ENCODE measurements at places on chromosomes 7 and 10. TPM values are rescaled to one million over a fixed set of nuclear protein-coding genes. Genes with fewer than 3 reads are reported as not detected.

Gene AKR1C8
- 2.7 TPM for total RNA-seq

- no peak overlapping the region for H3K4me3 ChIP-seq
- no peaks in the 10 kb centered on the region for H3K27me3 ChIP-seq
- DNase-seq = no peak
- peaks cover 13% of the 10 kb centered on the region for H3K36me3 ChIP-seq
- no peaks in the 10 kb centered on the region for H3K4me1 ChIP-seq
These were observed 9.6 kb downstream of the SMC3 start for GRCh38 chr10:110577056-110577455.

Gene LHFPL3
- not detected for total RNA-seq

GRCh38 chr7:22142572-22142971 is 196.9 kb upstream of the CDCA7L start:
- no peaks in the 10 kb centered on the region for H3K27me3 ChIP-seq
- no peak overlapping the region for H3K4me3 ChIP-seq
- H3K36me3 ChIP-seq = no peaks in the 10 kb centered on the region
- peak; percentile 19 for DNase-seq

Gene ZCCHC24
- total RNA-seq = 6.0 TPM

GRCh38 chr7:22137026-22137425 is 191.3 kb upstream of the CDCA7L start:
- no peaks in the 10 kb centered on the region for H3K4me1 ChIP-seq
- H3K27ac ChIP-seq = no peak overlapping the region
- no peak overlapping the region for H3K4me3 ChIP-seq

DNA sequence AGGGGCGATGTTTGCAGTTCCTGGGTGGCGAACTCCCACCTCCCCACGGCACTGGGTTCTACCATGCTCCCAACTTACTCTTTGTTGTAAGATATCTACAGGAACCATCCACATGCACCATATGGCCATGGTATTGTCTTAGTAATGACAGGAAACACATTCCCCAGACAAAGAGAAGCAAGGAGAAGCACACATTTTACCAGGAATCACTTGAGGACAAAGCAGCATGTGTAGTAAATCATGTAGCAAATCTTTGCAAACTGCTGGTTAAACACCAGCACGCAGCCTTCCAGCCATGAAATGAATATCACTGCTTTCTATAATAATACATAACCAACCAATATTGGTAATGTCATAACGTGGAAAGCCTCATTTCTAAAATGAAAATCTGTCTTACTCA is 101.2 kb downstream of the NRP1 start:
- DNase-seq = no peak
- H3K4me3 ChIP-seq = no peak overlapping the region
- H3K27me3 ChIP-seq = no peaks in the 10 kb centered on the region
- peaks cover 12% of the 10 kb centered on the region for H3K36me3 ChIP-seq

Gene LOXL4
- 2.5 TPM for total RNA-seq

Gene KLF14
- total RNA-seq = not detected

Gene SLC13A1
- not detected for total RNA-seq

Gene DKK1
- total RNA-seq = 75.2 TPM

Gene TMEM236
- total RNA-seq = 0.20 TPM

DNA sequence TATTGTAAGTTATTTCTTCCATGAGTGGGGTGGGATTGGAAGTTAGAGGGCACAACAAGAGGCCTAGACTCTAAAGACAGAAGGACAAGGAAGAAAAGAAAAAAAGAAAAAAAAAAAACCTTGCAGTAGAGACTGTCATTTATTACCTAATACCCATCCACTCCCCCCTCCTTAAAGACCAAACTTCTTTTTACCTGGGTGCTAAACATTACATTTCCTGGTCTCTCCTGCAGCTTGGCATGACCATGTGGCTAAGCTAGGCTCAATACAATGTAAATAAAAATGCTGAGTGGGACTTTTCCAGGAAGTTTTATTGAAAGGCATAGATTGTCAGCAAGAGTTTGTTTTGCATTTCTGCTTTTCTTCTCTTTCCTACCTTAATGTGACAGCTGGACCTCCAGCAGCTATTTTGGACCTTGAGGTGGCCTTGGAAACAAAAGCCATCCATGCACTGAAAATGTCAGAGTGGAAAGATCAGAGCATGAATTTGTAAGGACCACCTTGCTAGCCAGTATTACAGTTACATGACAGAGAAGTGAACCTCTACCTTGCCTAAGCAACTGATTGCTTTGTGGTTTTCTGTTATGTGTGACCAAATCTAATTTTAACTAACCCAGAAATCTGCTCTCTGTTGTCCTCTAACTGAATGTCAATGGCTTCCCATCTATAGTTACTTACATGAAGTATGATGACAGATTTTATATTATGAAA is 81.3 kb upstream of the SFMBT2 start:
- DNase-seq = no peak
- H3K27me3 ChIP-seq = peaks cover 16% of the 10 kb centered on the region
- no peaks in the 10 kb centered on the region for H3K36me3 ChIP-seq
- H3K27ac ChIP-seq = no peak overlapping the region
- no peaks in the 10 kb centered on the region for H3K4me1 ChIP-seq
- no peak overlapping the region for H3K4me3 ChIP-seq

- H3K27me3 ChIP-seq = peaks cover 6% of the 10 kb centered on the region
- H3K27ac ChIP-seq = no peak overlapping the region
- H3K4me1 ChIP-seq = no peaks in the 10 kb centered on the region
- H3K4me3 ChIP-seq = no peak overlapping the region
These were observed 563.1 kb upstream of the GALNT17 start for GRCh38 chr7:70568674-70569334.

- no peak for DNase-seq
- H3K36me3 ChIP-seq = no peaks in the 10 kb centered on the region
- H3K27me3 ChIP-seq = no peaks in the 10 kb centered on the region
- peaks cover 8% of the 10 kb centered on the region for H3K4me1 ChIP-seq
- no peak overlapping the region for H3K27ac ChIP-seq
- no peak overlapping the region for H3K4me3 ChIP-seq
These were observed 6.8 kb upstream of the LAT2 start for GRCh38 chr7:74202841-74203556.

DNA sequence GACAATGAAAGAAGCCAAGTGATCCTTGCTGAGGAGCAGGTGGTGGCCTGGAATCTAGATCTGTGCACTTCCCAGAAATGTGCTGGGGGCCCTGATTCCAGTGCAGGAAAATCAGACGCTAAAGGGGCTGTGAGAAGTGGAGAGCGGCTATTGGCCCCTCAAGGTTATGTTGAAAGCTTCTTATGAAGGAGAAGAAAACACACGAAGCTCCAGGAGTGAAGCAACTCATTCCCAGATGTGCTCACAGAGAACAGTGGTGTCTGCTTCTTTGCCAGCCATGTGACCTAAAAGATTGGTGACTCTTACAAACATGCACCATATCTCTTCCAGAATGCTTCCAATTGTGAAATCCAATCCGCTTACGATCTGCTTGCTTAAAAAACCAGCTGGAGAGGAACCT is 679.3 kb upstream of the IGFBP3 start:
- H3K27me3 ChIP-seq = no peaks in the 10 kb centered on the region
- DNase-seq = no peak
- no peaks in the 10 kb centered on the region for H3K4me1 ChIP-seq
- H3K27ac ChIP-seq = no peak overlapping the region
- H3K36me3 ChIP-seq = no peaks in the 10 kb centered on the region

GRCh38 chr10:22626784-22627183 is 87.6 kb downstream of the PIP4K2A start:
- H3K27me3 ChIP-seq = no peaks in the 10 kb centered on the region
- H3K4me3 ChIP-seq = no peak overlapping the region
- peaks cover 27% of the 10 kb centered on the region for H3K4me1 ChIP-seq
- DNase-seq = no peak
- no peak overlapping the region for H3K27ac ChIP-seq

Gene LRRC72
- not detected for total RNA-seq

DNA sequence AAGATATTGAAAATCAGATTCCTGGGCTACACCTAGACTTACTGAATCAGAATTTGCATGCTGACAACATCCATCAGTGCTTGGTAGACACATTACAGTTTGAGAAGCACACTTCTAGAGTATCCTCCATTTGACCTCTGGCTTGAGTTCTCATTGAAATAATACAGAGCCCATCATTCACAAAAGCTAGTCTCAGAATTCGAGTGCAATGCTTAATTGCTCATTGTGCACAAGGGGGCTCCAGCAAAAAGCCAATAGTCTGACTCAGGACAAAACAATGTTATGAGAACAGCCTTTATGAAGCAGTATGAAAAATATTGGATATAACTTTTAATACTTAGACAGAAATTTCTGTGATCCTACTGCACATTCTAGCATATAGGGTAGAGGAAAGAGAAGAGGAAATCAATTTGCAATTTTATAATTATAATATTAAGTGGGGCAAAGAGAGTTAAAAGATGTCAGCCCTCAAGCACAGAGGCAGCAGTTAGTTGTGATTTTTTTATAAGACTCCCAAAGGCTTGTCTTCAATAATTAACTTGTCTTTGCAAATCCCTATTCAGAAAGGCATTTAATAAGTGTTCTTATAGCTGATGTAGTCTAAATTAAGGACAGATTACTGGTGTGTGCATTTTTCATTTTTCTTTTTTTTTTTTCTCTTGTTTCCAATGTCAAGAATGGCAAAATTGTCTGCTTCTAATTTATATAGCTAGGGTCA is 105.8 kb upstream of the ANK3 start:
- H3K36me3 ChIP-seq = no peaks in the 10 kb centered on the region
- no peaks in the 10 kb centered on the region for H3K27me3 ChIP-seq

Measured in PC-9 (cell line).